ENCODE measurements at places on chromosomes 7 and 10. TPM values are rescaled to one million over a fixed set of nuclear protein-coding genes. Genes with fewer than 3 reads are reported as not detected.

DNA sequence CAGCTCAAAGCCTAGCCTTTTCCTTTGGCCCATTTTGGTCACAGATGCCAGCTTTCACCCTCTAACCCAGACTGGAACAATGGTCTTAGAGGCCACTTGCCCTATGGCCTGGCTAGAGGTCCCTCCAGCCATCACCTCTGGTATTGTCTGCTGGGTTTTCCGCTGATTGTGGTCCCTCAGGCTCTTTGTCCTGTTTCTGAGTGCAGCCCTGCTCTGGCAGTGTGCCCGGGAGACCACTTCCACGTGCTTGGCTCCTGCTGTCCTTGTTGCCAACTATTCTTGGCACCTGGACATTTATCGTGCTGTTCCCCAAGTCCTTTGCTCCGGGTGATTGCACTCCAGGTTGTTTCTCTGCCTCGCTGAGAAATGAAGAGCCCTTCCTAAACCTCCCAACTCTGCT is 53.3 kb upstream of the FAM180A start:
- no peak for DNase-seq

- DNase-seq = no peak
These were observed 11.7 kb downstream of the CASP2 start for GRCh38 chr7:143299840-143300239.

- no peak for DNase-seq
These were observed 376.1 kb upstream of the CHRM2 start for GRCh38 chr7:136492366-136492765.

DNA sequence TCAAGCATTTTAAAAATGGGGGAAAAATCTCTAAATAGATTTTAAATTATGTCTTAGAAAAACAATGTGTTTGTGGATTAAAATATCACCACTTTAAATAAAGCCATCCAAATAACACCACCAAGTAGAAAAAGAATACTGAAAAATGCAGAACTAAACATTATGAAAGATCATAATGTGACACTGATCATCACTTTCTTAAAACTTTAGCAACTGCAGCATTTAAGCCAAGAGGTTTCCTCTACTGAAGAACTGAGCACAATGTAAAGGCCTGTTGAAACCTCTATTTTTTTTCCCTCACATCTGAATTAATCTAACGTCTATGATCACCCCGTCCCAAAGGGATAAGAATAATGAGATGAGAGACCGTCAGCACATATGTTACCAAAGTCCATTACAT is 18.6 kb downstream of the MINDY3 start:
- DNase-seq = no peak

DNA sequence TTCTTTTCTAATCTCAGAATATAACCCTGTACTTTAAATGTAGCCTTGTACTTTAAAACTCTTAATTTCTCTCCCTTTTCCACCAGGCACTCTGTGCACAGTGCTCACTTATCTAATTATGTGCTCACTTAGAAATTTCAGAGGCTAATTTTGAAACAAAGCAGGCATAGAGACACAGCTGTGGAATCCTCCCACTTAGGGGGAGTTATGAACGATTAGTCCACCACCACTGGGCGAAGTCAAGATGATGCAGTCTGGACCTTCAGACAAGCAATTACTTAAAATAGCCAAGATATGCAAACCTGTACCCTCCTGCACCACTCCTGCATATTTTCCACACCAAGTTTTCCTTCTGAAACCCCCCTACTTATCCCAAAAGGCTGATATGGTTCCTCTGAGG is 143.0 kb downstream of the STK31 start:
- no peak for DNase-seq

GRCh38 chr7:97305589-97305988 is 188.1 kb downstream of the SDHAF3 start:
- DNase-seq = no peak

PDGFA gene
- polyA plus RNA-seq = 33.2 TPM

GRCh38 chr10:71128311-71128980 is 83.9 kb upstream of the UNC5B start:
- DNase-seq = no peak

BTRC gene
- 29.5 TPM for polyA plus RNA-seq

DNA sequence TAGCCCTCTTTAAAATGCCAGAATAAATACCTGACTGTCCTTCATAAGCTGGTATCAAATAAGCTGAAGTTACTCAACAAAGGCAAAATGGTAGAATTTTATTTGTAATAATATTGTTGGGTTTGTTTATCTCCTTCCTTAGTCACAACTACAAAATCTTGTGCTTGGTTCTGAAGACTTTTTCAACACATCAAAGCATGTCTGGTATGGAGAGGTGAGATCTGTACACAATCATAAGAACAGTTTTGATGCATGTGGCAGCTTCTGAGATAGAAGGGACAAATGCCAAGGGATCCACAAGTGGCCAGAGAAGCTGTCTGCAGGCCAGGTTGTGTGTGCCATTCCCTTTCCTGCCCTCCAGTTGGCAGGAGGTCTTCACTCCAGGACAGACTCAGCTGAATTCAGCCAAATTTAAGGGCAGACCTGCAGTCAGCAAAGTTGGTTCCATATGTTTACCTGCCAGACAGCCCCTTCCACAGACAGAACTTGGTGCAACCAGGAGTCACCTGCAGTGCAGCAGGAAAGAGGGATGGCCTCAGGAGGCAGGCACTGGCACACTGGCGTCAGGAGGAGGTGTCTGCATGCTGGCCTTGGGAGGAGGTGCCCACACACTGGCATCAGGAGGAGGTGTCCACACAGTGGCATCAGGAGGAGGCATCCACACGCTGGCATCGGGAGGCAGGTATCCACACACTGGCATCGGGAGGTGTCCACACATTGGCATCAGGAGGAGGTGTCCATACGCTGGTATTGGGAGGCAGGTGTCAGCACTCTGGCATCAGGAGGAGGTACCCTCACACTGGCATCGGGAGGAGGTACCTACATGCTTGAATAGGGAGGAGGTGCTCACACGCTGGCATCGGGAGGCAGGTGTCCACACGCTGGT is 93.1 kb upstream of the IKZF1 start:
- no peak for DNase-seq

- DNase-seq = no peak
These were observed 280.2 kb upstream of the PITRM1 start for GRCh38 chr10:3452683-3453361.

PRF1 gene
- 0.74 TPM for polyA plus RNA-seq

GRCh38 chr7:71982851-71983250 is 429.3 kb downstream of the CALN1 start:
- DNase-seq = no peak

- DNase-seq = no peak
These were observed 86.8 kb downstream of the GPR158 start for GRCh38 chr10:25261558-25261957.

DNA sequence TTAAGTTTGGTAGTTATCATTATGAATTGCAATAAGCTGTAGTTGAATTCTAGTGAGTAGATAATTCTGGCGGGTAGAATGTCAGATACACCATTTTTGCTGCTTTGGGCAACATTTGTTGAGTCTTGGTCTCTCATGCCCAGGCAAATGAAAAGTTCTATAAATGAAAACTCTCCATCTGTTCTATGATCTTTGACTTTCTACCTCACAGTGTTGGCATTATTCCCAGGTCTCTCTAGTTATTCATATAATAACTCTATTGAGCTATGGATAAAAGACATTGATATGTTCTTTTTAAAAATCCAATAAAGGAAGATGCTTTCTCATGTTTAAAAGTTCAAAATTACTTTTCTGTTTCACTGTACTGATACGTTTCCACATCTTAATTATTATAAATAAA is 415.3 kb upstream of the SEMA3D start:
- no peak for DNase-seq

- no peak for DNase-seq
These were observed 562 bp downstream of the NUB1 start for GRCh38 chr7:151342102-151342646.
